AG09319 (cell line): ENCODE measurements at places on chromosomes 1 and 21.
A peak's percentile ranks its signal among the peaks of the same experiment; 100 is the strongest.

DNA sequence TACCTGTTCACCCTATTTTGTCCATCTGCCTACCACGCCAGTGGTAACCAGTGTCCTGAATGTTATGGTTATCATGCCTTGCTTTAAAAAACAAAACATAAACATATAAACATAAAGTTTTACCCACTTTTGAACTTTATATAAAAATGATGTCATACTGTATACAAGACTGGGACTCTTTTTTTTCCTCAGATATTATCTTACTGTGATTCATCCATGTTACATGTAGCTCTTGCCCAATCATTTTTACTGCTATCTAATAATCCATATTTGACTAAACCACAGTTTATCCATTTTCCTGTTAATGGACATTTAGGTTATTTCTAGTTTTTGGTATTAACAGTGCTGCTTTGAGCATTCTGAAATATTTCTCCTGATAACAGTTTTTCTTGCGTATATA lies 78.8 kb downstream of the GPR161 start:
- DNase-seq, result no peak

DNA sequence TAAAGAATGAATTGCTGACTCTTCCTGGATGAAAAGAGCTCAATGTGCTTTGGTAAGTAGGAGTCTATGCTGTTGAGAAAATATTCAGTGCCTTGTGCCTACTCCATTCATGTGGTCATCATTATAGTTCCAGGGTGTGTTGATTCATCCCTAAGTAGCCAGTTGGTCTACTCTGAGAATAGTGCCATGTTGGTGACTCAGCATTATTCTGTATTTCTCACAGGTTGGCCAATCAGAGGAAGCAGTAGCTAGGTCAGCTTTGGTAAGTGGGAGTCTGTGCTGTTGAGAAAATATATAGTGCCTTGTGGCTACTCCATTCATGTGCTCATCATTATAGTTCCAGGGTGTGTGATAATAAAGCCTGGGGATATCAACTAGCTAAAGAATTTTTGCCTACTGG lies 397.3 kb downstream of the AGBL4 start:
- no peak for DNase-seq

- no peak for DNase-seq
These were observed 95.0 kb upstream of the COL6A1 start for GRCh38 chr21:45886610-45887026.

- no peak for DNase-seq
These were observed 28.2 kb downstream of the RUNX1 start for GRCh38 chr21:35020902-35021301.

GRCh38 chr1:201167041-201167991 lies 13.0 kb upstream of the TMEM9 start:
- DNase-seq, result no peak

DNA sequence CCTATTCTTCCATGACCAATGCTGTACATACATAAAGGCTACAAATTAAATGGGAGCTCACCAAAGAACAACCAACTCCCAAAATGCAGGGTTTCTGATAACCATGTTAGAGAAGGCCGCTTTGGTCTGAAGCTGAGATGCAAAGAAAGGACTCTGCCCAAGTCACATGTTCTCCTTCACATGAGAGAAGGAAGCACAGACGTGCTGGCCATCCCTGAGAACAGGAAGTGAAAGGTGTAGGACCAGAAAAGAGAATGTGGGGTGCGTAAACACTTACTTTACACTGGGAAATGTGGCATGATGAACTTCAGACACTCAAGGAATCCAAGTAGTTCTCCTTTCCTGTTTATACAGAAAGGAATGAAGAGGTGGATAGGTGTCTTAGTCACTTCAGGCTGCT lies 31.7 kb upstream of the TADA1 start:
- DNase-seq, result no peak

GRCh38 chr1:115879977-115880376 lies 39.1 kb upstream of the NHLH2 start:
- no peak for DNase-seq

GRCh38 chr1:23868557-23869016 lies 497 bp upstream of the FUCA1 start:
- DNase-seq, result no peak

- DNase-seq, result peak; percentile 19
These were observed at the start of gene FMN2 for GRCh38 chr1:240091614-240092300. FMN2 (plus strand) TSS chr1:240091883; CDS start chr1:240092110, 227 bp downstream.

DNA sequence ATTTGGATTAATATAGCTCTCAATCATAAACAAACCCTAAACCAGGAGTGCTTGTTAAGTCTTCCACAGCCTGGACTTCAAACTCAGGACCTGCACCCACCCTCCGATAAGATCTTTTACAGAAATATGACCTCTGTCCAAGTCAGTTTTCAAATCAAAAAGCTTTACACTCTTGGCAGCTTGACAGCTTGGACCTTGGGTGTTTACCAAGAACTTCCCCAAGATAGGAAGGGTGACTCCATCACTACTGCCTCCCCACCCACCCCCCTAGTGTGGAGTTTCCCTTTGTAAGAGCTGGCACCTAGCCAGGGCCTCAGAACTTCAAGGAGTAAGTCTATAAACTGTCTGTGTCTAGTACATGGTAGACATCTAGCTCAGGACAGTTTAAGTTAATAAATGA lies 9.6 kb downstream of the BCAR3 start:
- no peak for DNase-seq

DNA sequence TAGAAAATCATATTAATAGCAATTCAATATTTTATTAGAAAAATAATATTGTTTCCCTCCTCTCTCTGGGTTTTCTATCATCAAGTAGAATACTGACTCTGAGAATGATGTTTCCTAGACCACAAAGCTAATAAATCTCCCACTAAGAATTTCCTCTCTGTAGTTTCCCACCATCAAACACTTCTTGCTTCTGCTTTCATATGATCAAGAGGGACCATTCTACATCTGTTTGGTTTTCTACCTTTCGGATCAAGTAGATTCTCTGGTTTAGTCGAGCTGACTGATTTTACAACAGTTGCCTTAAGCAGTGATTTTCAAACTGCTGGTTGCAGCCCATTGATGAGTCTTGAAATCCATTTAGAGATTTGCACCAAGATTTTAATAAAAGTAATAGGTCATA lies 240.2 kb upstream of the PTBP2 start:
- DNase-seq, result no peak
